ENCODE measurements at places on chromosomes 7 and 10.

DNA sequence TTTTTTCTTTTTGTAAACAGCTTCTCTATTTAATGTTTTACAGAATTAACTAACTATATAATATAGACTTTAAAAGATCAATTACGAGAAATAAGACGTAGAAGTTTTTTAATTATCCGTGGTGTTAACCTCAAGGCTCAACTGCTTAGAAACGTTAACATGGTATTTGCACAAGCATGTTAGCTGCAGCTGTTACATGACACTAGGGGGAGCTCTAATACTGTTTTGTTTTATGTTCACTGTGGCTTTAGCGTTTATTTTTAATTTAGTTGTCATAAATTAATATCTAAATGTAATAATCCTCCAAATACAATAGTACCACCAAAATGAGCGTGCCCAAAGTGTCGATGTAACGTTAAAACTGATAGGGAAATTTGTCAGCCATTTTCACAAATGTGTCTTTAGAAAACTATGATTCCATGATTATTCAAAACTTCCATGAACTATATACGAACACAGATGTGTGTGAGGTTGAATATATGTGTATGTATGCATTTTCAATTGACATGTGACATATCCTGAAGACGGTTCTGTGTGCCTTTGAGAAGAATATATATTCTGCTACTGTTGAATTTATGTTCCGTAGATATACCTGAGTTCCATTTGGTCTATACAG, 828.8 kb upstream of the MBL2 start:
- DNase-seq, result no peak

DNA sequence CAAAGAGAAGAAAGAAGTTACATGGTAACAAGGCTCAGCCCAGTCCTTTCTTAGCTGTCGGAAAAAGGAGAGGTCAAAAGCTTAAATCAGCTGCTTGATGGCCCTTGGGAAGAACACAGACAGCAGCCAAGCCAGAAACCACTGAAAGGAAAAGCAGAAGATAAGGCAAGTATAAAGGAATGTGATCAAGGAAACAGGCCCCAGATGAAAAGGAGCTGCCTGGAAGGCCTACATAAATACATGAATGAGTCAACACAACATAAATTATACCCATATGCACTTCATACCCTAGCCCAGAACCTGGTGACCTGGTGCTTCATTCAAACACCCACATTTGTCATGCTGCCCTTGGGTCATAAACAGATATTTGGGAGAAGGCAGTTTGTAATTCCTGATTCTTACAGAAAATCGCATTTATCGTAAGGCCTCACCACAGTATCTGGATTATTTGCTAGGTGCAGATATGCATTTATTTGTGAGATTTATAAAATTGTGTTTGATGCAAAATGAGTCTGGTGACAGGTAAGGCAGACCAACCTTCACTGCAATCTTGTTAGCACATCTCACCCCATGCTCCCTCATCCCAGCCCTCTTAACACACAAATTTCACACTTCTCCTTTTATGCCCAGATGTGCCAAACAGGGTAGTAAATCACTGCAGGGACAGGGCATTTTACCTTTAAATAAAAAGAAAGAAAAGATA, 94.9 kb upstream of the KCNIP2 start:
- DNase-seq, result no peak

DNA sequence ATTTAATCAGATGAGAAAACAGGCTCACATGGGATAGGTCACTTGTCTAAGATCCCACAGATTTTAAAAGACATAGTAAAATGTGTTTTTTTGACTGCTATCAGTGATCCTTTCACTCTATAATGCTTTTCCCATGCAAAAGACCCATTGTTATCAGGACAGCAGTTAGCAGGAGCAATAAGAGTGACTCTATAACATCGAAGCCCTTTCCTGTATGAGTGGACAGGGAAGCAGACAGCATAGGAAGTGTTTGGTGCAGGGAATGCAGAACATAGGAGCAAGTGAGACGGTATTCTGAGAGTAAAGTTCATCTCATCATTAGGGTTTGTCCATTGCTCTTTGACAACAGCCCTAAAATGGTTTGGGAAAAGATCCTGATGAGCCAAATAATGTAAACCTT, 68.5 kb downstream of the SLC25A13 start:
- no peak for DNase-seq

GRCh38 chr10:121928528-121928884, 675 bp upstream of the ATE1 start:
- DNase-seq, result no peak

DNA sequence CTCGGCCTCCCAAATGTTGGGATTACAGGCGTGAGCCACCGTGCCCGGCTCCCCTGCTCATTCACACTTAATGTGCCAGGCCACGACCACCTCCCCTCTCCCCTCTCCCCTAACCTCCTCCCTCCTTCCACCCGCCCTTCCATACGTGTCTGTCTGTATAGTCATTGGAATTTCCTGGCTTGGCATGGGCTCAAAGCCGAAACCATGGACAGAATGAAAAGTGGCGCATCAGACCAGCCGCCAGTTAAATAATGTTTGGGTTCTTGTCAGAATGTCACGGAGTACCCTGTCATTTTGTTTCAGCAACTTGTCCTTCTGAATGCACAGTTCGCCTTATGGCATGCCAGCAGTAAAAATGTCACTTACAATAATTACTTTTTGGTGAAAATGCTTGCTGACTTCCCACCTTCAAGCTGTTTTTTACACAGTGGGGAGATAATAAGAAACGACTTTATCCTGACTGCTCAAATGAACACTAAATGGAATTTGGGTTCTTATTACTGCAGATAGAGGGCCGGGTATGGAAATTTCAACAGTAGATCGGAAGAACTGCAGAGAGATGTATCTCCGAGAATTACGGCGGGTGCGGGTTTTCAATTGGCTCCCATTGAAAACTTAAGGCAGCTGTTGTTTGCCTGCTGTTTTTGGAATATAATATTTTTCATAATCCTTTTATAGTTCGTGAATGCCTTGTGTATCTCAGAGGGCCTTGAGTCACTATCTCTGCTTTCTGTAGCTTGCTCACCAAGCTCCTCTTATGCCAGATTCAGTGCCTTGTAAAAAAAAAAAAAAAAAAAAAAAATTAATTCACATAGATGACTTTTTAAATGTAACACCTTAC, 65.5 kb upstream of the SH2B2 start:
- DNase-seq, result no peak

GRCh38 chr7:157442456-157442855, 105.7 kb downstream of the DNAJB6 start:
- DNase-seq, result no peak

DNA sequence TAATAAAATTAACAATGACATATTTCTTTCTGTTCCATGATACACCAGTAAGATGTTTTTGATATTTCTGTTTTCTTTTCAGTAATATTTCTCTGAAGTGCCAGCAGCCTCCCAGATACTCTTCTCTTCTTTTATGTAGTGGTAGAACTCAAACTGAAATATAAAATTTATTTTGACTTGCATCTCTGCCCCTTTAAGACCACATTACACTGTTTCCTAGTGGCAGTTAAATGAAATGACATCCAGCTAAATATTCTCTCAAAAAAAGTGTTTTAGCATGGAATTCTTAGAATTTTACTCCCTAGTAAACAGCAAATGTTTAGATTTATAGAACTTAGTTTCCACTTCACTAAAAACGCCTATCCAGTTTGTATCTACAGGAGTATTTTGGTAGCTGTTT, 237.2 kb upstream of the MTPN start:
- DNase-seq, result no peak

- no peak for DNase-seq
These were observed 417.5 kb downstream of the CDC14C start for GRCh38 chr7:49341849-49342248.

All from T-helper 1 cell (primary cell).